ENCODE measurements at places on chromosomes 5 and 9.
A peak's percentile ranks its signal among the peaks of the same experiment; 100 is the strongest.

DNA sequence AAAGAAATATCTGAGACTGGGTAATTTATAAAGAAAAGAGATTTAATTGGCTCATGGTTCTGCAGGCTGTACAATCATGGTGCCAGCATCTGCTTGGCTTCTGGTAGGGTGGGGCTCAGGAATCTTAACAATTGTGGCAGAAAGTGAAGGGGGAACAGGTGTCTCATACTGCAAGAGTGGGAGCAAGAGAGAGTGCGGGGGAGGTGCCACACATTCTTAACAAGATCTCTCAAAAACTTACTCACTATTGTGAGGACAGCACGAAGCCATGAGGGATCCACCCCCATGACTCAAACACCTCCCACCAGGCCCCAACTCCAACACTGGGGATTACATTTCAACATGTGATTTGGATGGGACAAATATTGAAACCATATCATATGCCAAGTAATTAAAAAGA, 70.1 kb upstream of the PANK3 start:
- DNase-seq = no peak

DNA sequence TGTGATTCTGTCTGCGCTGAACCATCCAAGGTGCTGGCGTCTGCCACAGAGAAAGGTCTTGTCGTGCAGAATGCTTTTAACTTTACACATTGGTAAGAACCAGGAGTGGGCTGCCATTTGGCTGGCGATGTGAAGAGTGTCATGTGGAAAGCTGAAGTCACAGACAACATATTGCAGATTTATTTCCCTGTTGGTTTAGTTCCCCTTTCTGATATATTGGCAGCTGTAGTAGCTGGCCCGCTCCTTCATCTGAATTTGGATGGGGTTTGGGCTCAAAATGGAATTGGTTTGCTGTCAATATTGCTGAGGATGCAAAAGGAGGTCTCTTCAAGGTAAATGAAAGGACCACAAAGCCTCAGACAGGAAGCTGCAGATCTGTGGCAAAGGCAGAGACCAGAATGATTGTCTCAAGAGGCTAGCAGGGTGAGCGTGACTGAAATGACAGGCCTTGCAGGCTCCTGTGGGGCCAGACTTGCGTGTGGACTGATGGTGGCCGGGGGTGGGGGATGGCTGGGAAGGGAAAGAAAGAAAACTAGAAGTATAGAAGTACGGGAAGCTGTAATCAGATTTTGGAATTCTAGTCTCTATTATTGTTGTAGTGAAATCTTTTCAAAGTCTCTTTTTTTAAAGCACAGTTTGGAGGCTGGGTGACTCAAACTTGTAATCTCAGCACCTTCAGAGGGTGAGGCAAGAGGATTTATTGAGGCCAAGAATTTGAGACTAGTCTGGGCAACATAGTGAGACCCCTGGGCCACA, 25.1 kb upstream of the CD180 start:
- DNase-seq = no peak

DNA sequence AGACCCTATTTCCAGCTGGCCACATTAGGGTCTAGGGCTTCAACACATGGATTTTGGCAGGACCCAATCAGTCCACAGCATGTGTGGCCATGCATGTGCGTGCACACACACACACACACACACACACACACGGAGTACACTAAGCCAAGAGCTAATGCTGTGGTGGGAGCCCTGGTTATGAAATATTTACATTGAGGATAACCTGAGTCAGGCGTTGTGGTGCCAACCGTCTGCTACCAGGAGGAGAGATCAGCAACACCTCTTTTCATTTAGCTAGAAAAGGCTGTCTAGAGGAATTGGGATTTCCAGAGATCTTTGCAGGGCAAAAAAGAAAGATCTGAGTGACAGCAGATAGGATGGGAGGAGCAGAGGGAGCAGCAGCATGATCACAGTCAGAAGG, 141.5 kb downstream of the TRPM3 start:
- DNase-seq = no peak

- DNase-seq = no peak
Measured at GRCh38 chr9:134181648-134182034, 17.3 kb upstream of the RNU6ATAC start.

DNA sequence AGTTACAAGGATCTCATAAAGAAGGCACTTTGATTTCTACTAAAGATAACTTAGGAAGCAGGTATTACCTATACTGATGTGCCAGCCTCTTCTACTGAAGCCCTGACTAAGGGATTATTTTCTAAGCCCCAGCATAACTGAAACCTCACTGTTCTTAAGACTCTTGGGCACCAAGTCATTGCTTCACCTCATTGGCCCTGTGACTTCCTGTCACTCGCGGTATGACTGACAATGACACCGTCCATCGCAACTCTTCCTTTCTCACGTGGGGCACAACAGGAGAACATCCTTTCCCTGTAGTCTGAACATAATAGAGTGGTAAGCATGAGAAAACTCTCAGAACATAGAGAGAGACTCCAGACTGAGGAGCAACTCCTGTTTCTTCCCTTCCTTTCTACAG, 6.4 kb downstream of the OR2V2 start:
- DNase-seq = no peak

DNA sequence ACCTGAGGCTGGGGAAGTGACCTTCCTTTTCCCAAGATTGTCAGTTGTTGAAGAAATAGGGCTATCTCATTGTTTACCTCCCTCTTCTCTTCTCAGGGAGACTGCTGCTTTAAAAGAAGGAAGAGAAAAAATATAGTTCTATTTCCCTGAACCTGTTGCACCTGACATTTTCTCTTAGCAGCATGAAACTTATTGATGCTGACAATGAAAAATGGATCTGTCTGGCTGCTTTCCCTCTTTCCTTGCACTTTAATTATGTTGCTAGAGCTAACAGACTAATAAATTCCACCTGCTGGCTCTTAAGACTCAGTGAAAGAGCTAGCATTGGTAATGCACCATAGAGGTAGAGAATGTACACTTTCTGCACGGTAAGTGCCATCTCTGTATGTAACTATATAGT, 6.2 kb upstream of the CKMT2 start:
- no peak for DNase-seq

DNA sequence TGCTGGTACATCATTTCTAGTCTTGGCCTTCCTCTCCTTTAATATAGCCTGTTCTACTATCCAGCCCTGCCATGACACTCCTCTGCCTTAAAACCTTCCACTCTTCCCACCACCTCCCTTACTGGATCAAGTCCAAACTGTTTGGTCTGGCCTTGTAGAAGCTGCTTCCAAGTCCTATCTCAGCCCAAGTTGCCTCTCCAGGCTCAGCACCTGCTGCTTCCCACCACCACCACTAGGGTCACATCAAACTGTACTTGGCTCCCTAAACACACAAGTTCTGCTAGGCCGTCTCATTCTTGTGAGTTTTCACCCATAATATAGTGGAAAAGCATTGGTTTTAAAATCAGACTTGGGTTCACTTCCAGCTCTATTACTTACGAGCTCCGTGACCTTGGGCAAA, 1.4 kb downstream of the NDUFA8 start:
- DNase-seq = no peak

GRCh38 chr5:176789873-176790615, 20.3 kb upstream of the UNC5A start:
- DNase-seq = no peak

GRCh38 chr9:28808042-28808441, 1234.8 kb upstream of the C9orf72 start:
- no peak for DNase-seq

DNA sequence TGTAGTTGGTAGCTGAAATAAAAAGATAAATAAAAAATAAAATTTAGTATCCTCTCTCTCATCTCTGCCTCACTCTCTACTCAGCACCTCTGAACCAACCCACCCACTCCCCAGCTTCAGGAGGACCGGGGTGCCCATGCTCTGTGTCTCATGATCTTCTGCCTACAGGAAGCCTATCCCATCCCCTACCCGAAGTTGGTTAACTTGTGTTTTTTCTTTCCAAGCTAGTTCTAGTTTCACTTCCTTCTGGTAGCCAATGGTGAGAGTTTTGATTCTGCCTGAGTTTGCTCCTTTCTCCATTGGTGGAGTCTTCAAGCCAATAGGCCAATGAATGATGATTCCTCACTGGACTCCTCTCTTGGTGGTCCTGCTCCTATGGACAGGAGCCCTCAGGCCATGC, 32.1 kb downstream of the SNX24 start:
- DNase-seq = no peak

GRCh38 chr9:5760338-5760737, 72.6 kb downstream of the ERMP1 start:
- no peak for DNase-seq

DNA sequence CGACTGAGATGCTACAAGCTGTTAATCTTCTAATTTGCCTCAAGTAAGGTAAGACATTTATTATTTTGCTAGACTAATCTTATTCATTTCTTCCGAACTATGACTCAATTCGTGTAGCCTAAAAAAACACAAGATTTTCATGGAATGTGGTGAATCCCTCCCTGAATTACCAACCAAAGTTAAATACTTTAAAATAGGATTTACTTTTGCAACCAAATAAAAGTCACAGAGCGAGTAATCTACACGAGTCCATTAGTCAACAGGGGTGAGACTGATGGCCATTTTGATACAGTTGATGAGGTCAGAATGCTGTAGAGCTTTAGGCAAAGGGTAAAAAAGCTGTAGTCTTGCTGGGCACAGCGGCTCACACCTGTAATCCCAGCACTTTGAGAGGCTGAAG, 13.1 kb upstream of the BNC2 start:
- DNase-seq = no peak

- DNase-seq = no peak
Measured at GRCh38 chr9:87324613-87325194, 173.0 kb upstream of the DAPK1 start.

DNA sequence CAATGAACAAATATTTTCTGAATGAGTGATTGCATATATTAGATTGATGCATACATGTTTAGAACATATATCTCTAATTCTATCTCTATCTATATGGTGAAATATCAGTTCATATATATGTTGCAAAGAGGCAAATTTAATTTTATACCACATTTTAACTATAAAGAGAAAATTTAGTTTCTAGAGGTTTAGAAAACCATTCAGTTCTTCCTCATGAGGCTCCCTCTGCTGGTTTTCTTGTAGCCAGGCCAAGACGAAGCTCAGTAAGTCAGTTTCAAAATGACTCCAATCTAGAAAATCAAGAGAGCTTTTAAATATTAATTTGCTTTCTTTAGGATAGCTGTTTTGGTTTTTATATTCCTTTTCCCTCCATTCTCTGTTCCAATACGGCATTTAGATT, 312.1 kb downstream of the TMEM232 start:
- no peak for DNase-seq

- no peak for DNase-seq
Measured at GRCh38 chr9:100011062-100011681, 87.6 kb downstream of the ERP44 start.

GRCh38 chr9:14231196-14231990, 82.5 kb downstream of the NFIB start:
- no peak for DNase-seq

GRCh38 chr5:102666164-102666946, 88.8 kb upstream of the PAM start:
- DNase-seq = no peak

- DNase-seq = no peak
Measured at GRCh38 chr5:14431534-14431933, 150.1 kb upstream of the OTULINL start.

GRCh38 chr9:135969064-135969683, 8.0 kb upstream of the UBAC1 start:
- no peak for DNase-seq

DNA sequence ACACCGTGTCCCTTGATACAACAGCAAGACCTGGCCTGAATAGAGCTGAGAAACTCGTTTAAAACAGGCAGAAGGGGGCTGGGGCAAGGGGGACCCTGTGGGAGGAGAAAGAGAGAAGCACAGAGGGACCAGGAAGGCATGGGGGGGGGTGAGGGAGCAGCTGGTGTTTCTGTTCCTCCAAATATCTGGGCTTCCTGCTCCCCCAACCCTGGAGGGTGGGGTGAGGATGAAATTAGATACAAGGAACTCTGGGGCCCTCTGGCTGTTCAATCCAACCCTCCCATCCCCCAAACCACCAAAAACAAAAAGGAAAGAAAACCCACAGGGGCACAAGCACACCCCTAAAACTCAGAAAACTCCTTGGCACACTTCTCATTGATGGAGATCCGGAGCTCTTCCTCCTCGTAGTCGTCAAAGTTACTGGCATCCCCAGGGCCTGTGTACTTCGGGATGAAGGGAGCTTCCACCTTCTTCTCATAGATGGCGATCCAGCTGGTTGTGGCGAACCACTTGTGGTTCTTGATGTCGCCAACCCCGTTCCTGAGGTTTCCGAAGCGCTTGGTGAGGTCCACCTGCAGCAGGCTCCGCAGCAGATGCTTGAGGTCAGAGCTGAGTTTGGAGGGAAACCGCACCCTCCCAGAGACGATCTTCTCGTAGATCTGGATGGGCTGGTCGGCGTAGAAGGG, 1.1 kb downstream of the PRKACG start:
- no peak for DNase-seq

DNA sequence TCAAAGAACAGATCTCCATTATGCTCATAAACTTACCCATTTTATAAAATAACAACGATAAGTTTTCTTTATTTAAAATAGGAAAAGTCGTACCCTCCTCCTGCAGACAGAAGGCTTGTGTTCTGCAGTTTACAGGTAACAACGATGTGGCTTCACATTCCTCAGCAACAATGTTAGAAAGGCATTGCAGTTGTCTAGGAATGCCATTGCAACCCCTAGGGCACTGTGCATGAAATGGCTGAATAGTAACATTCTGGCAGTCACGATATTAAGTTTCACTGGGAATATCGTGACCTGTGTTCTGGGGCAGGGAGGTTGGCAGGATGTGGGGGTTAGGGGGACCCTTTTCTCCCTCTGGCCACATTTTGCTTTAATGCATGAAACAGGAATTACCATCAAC, 331.9 kb downstream of the DEPDC1B start:
- no peak for DNase-seq

GRCh38 chr9:127825319-127826051, 22.8 kb downstream of the FPGS start:
- DNase-seq = no peak

- no peak for DNase-seq
Measured at GRCh38 chr9:113947941-113948340, 71.8 kb downstream of the ZNF618 start.

- DNase-seq = peak; percentile 63
Measured at GRCh38 chr5:160463740-160464465, 42.2 kb downstream of the PTTG1 start.

DNA sequence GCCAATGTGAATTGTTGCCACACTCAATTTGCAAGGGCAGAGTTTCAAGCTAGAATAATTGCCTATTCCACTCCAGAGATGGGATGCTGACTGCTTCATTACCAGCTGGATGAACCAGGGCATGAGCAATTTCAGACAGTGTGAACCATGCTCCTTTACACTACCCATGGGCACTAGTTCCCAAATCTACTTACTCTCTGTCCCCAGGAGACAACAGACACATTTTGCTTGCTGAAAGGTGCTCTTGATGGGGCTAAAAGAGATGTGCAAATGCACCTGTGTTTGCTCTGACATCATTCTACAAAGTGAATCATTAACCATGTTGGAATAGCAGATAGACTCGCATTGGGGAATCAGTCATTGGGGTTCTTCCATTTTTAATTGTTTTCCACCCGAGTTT, 522.3 kb upstream of the NUDT12 start:
- DNase-seq = no peak

Data from BJ (cell line).